NCI-H510A treated with DMSO at 0.1 percent for 48 hours (cell line): ENCODE measurements at places on chromosomes 1 and 21.

DNA sequence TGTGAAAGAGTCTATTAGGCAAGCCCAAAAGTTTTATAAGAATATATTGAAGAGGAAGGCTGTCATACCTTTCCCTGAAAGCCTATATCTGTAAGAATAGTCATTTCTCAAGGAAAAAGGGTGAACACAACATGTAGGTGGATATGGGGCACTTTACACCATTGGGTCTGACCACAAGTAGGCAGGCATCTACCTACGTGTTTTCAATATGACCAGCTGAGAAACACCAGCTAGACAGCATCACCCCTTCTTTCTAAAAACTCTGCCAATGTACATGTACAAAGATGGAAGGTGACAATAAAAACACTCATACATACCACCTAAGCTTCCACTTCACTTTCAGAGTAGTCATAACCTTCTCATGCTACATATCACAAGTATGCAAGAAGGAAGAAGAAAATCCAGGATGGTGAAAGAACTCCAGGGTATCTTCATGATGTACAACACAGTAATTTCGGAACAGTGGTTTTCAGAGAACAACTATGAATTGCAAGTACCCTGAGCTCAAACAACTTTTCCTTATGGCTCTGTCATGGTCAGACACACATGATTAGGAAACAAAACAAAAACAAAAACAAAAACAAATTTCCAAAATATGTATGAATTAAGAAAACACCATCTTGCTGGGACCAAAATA lies 98.5 kb upstream of the ADGRL2 start:
- no peak for DNase-seq

GRCh38 chr1:178294654-178295053 lies 200.8 kb downstream of the RASAL2 start:
- DNase-seq: no peak

DNA sequence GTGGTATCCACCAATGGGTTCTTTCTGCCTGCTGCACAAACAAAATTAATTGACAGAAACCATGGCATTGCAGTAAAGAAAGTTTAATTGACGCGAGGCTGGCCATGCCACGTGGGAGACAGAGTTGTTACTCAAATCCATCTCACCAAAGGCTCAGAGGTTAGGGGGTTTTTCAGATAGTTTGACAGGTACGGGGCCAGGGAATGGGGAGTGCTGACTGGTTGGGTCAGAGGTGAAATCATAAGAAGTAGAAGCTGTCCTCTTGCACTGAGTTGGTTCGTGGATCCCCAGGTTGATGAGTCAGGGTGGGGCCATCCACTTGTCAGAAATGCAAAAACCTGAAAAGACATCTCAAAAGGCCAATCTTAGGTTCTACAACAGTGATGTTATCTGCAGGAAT lies 941 bp upstream of the TBCE start:
- DNase-seq: no peak

DNA sequence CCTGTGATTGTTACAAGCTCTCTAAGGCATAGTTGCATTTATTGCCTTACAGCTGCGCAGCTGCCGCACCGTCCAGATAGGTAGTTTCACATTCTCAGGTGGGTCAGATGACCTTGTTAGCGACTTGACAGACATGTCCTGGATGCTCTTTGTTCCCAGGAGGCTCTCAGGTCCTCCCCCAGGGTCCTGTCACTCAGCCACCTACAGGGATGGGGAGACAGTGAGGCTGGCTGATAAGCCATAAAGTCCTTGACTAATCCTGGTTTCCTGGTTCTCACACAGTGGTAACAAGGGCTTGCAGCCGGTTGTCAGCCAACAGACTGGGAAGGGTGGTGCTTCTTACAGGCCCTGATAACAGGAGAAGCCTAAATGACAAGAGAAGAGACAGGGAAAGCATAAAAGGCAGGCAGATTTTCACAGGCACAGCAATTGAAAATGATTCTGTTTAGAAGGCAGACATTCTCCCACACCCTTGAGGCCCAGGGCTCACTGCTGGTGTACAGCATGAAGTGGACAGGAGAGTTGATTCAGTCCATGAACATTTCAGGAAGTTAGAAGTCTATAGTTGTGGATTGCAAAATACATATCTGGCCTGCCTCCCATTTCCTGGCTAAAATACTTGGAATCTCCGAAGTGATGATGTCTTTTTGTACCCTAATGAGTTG lies 2.9 kb downstream of the ARF1 start:
- no peak for DNase-seq

DNA sequence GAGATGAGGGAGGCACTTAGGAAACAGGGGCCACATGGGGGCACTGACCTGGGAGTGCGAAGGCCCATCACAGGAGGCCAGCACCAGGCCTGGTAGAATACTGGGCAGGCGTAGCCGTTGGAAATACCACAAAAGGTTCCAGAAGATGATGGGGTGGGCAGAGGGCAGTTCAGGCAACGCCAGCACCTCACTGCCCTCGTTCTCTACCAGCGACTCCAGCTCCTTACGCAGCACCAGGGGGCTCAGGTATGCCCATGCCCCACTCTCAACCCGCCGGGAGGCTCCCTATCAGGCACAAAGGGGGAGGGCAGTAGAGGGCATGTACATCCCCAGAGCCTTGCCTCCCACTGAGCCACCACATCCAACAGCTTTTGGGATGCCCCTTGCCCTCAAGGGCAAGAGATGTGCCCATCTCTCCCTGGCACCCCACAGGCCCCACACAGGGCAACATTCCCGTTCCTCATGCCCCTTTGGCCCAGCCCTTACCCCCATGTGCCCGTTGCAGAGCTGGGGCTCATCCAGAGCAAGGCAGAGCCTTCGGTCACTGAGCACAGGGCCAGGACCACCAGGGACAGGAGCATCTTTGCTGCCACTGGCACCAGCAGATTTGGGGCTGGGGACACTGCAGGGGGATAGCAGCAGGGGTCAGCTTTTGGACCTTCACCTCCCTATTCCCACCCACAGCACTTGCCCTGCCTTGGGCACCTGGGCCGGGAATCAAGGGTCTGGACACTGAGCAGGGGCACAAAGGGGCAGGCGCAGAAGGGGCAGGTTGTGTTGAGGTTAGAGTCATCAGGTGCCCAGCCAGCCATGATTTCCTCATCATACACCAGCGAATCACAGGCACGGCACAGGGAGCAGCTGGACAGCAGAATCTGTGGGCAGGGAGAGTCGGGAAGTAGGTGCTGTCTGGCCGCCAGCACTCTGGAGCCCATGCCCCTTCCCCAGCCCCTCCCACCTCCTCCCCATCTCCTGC lies 9.7 kb upstream of the GATAD2B start:
- no peak for DNase-seq

DNA sequence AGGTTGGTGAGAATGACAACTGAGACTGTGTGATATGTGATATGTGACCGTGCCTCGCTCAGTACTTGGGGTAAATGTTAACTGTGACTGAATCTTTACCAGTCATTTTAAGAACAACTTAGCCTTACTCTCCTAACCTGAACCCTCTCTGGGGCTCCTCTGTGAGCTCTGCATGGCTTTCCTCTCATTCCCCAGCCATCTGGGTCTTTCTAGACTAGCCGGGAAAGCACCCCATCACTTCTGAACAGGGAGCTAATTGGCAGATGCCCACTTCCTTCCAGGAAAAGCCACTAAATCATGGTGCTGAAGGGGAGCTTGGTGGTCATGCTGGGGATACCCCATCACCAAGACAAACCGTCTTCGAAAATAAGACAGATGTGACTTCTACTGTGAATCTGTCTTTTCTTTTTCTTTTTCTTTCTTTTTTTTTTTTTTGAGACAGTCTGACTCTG lies 16.5 kb upstream of the FOXO6 start:
- no peak for DNase-seq

DNA sequence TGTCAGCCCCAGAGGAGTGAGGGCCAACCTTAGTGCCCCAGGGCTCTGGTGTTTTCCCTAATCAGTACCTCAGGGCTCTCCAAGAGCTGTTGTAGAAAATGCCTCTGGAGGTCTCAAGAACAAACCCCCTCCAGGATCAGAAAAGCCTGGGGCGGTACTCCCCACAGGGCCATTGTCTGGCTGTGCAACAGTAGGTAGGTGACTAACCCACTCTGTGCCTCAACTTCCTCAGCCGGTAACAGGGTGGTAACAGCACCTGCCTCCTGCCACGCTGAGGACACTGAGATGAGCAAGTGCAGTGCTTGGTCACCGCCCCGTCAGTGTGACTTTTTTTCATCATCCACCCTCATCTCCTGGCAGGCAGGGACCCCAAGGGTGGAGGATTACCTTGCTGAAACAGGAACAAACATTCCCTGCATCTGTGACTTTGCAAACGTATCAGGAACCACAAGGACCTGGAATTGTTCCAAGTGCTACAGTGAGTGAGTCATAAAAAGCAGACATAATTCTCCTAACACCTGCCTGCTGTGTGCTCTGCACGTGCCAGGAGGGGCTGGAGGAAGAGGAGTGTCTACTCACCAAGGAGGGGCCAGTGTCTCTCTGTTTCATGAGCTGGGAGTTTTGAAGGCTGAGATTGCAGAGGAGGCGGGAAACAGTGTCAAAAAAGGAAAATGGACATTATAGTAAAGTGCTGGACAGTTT lies 440.8 kb downstream of the NPHP4 start:
- peak; percentile 88 for DNase-seq

GRCh38 chr1:212916481-212917133 lies 33.7 kb upstream of the VASH2 start:
- no peak for DNase-seq

DNA sequence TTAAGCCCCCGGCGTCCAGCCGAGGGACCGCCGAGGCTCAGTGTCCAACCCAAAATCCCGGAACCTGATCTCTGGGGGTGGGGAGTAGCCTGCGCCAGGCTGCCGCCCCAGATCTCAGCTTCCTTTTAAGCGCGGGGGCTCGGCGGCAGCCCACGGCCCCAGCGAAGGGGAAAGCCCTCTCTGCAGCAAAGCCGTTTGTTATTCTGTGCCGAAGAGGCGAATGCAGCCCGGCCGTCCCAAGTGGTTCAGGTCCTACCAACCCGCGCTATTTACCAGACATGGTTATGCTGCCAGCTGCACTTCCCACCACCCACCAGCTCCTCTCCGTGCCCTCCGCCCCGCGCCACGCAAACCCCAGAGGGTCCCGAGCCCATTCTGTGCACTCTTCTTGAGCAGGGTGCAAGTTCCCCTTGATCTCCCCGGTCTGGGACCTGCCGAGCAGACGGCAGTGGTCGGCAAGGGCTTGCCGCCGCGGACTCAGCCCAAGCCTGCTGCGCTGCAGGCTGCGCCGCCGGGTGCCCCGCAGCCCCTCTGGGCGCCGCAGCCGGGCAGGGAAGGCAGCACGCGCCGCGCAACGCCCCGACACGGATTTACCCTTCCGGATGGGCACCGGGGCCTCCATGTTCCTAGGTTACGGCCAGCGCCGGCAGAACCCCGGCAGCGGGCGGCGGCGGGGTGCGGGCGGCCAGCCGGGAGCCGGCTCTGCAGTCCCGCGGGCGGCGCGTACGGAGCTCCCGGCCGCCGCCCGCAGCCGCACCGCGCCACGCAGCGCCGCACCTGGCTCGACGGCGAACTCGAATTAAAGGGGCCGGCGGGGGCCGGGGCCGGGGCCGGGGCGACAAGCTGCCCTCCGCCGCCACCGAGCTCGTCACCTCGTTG lies 738 bp upstream of the KCNA2 start:
- DNase-seq: no peak

GRCh38 chr1:55916907-55917306 lies 662.5 kb downstream of the PLPP3 start:
- DNase-seq: no peak

- peak; percentile 84 for DNase-seq
These were observed 20.4 kb upstream of the TARBP1 start for GRCh38 chr1:234499119-234499942.

GRCh38 chr1:17192394-17193221 lies 12.3 kb upstream of the PADI1 start:
- DNase-seq: no peak

GRCh38 chr1:189656628-189657530 lies 820.8 kb downstream of the BRINP3 start:
- no peak for DNase-seq

DNA sequence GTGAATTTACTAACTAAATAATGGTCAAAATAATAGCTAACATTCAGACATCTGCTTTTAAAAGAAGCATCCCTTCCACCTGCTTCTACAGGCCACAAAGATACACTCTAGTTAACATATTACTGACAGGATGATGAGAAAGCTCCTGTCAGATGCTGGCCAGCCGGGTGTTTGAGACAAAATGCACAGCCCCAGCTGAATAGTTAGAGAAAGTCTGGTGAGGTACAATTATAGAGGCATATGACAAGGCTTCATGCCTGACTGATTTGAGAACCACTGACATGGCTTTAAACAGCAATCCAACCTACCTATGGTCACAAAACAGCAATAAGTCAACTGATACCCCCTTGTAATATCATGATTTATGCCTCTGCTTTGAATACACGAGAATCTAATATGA lies 137.0 kb downstream of the DENND1B start:
- no peak for DNase-seq

- no peak for DNase-seq
These were observed 53.8 kb downstream of the PLPP3 start for GRCh38 chr1:56525489-56526041.

GRCh38 chr1:232822530-232822929 lies 17.3 kb downstream of the MAP10 start:
- DNase-seq: no peak

GRCh38 chr1:53176452-53177208 lies 20.0 kb upstream of the CPT2 start:
- peak; percentile 86 for DNase-seq

DNA sequence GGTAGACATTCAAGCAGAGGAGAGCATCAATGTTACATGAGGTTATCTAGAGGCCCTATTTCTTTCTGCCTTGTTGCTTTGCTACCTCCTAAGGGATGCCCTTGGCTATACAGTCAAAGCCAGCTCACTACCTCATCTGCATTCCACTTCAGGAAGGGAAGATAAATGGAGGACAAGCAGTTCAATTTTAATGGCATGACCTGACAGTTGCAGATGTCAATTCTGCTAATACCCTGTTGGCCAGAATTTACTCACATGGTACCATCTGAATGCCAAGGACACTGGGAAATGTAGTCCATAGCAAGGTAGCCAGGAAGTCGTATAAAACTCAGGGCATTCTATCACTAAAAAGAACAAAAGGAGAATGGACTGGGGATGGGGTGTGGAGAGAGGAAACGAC lies 31.5 kb downstream of the PALMD start:
- no peak for DNase-seq

DNA sequence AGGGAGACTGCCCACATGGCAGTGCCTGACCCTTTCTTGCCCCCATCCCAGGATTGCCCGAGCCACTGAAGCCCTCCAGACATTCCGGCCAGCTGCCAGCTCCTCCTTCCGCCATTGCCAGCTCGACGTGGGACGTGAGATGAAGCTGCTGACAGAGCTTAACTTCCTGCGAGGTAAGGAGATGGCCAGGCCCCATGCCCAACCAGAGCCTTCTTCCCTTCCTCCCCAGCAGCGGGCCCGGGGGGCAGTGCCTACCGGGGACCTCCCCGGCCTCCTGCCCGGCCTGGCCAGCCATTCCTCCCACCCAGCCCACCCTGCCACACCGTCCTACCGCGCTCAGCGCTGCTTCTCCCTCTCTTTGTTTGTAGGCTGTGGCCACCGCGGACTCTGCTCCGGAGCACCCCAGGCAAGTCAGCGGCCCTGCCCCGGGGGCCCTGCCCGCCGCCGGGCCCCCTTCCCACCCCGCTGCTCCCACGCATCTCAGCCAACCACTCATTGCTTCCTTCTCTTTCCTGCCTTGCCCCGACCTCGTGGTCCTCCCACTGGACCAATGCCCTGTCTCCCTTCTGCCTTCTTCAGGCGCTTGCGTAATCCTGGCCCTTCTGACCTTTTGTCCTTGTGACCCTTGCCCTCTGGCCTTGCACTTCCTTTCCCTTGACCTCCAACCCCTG lies 4.9 kb downstream of the TRIM46 start:
- DNase-seq: no peak
